ENCODE measurements at places on chromosomes 6 and 20.

GRCh38 chr6:163709693-163710092 lies 295.2 kb downstream of the QKI start:
- DNase-seq: no peak

GRCh38 chr6:119608994-119609393 lies 259.4 kb upstream of the MAN1A1 start:
- DNase-seq: no peak

DNA sequence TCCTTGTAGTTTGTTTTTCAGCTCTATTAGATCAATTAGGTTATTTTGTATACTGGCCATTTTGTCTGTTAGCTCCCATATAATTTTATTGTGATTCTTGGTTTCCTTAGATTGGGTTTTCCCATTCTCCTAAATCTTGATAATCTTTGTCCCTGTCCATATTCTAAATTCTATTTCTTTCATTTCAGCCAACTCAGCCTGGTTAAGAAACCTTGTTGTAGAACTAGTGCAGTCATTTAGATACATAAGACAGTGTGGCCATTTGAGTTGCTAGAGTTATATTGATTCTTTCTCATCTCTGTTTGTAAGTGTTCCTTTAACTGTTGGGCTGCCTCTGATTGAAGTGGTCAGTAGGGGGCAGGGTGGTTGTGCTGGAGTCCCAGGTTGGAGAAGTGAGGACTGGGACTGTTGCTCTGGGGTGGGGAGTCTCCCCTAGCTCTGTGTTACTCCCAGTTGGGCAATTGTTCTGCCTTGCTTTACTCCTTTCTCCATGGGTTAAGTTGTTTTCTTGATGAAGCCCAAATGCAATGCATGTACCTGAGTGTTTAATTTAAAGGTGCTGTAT lies 98.8 kb upstream of the NRN1 start:
- DNase-seq: no peak

DNA sequence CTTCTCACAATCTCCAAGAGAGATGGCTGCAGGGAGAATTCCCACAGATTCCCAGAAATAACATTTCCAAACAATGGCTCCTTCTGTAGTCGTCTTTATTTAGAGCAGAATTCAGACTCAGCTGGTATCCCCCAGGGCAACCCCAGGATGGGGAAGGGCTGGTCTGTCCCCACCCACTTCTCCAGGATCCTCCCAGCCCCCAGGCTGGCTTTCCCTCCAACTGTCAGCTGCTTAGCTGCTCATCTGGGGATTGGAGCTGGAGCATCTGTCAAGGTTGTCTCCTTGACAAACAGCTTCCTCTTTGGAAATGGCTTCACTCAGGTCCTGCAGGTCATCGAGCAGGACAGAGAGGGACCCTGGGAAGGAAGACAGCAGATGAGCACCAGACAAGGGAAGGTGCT lies 3.5 kb upstream of the PSORS1C2 start:
- no peak for DNase-seq

DNA sequence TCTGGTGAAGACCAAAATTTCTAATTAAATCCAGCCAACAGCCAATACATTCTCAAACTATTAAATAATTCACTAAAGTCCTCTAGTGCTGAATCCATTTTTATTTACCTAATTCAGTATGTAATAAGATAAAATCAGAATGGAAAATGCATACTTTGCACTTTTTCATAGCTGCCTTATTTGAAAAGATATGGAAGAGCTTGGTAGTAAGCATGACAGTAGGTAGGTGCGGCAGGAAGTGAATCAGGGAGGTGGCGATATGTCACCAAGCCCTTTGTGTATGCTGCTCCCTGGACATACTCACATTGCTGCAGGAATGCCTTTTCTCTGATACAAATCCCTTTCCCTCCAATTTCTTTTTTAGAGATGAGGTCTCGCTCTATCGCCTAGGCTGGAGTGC lies 10.2 kb upstream of the TGM3 start:
- no peak for DNase-seq

DNA sequence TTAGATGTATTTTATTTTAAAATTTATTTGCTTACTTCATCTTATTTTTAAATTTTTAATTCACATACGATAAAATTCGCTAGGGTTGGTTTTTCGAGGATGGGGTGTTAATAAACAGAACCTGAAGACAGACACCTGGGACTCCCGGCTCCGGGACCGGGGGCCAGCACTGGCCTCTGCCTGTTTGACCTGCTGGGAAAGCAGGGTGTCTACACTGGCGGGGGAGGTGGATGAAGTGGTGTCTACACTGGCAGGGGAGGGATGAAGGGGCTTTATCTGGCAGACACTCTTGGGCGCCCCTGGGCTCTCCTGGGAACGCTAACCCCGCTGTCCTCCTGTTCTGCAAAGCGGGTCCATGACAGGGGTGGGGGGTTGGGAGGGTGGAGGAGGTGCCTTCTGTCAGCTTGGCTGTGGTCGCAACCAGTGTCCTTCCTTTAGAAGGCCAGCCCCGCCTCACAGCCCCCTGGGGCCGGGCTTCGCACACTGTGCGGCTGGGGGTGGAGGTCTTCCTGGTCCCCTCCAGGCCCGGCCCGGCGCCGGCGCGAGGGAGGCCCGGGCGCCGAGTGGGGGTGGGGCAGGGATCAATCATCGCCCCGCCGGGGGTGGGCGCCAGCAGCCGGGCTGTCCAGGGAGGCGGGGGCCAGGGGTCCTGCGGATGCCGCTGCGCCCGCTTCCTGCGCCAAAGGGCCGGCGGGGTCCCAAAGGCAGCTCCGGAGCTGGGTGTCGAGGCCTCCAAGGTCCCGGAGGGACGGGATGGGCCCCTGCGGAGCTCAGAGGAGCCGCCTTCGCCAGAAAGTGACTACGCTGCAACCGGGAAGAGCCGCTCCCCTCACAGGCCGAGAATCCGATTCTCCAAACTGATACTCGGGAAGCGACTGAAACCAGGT lies 1.8 kb downstream of the GATA5 start:
- no peak for DNase-seq
